ENCODE measurements at places on chromosomes 16 and 17. TPM values are rescaled to one million over a fixed set of nuclear protein-coding genes. Genes with fewer than 3 reads are reported as not detected.

The NACA2 gene
- not detected for total RNA-seq

The ACSM2B gene
- total RNA-seq = not detected

The TMEM231 gene
- 5.4 TPM for total RNA-seq

The HS3ST3B1 gene
- 6.0 TPM for total RNA-seq

The CDRT15 gene
- not detected for total RNA-seq

The TBC1D3K gene
- total RNA-seq = not detected

The KRTAP16-1 gene
- total RNA-seq = not detected

DNA sequence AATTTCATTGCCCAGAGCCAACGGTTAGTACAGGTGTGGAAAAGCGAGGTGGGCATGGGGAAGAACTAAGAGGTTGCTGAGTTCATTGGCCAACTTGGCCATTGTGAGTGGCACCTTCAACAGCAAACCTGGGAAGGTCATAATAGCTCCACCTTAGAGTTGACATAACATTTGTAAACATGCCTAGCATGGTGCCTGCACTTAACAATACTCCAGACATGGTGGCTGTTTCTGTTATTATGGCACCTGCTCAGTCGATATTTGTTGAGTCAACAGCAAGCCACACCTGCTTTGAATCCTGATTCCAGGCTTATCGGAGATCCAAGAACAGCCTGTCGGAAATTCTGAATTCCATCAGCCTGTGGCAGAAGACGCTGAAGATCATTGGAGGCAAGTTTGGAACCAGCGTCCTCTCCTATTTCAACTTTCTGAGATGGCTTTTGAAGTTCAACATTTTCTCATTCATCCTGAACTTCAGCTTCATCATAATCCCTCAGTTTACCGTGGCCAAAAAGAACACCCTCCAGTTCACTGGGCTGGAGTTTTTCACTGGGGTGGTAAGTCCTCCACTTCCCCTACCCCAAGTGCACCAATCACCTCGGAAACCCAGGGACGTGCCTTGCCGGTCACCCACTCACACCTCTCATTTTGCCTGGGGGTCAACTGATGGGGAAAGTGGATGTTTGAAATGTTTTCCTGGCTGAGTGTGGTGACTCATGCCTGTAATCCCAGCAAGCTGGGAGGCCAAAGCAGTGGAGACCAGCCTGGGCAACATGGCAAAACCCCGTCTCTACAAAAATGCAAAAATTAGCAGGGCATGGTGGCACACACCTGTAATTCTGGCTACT is 46.0 kb downstream of the TMC5 start:
- no peaks in the 10 kb centered on the region for H3K27me3 ChIP-seq
- H3K27ac ChIP-seq = no peak overlapping the region
- H3K4me1 ChIP-seq = no peaks in the 10 kb centered on the region

GRCh38 chr16:647173-647902 is 1.8 kb upstream of the WDR90 start:
- no peak overlapping the region for H3K4me3 ChIP-seq
- no peak for DNase-seq
- H3K36me3 ChIP-seq = no peaks in the 10 kb centered on the region
- H3K27ac ChIP-seq = no peak overlapping the region
- H3K27me3 ChIP-seq = no peaks in the 10 kb centered on the region

GRCh38 chr17:79834565-79835469 is 4.4 kb downstream of the CBX4 start:
- H3K27ac ChIP-seq = no peak overlapping the region
- H3K4me3 ChIP-seq = no peak overlapping the region
- peaks cover 34% of the 10 kb centered on the region for H3K4me1 ChIP-seq
- H3K27me3 ChIP-seq = peaks cover 1% of the 10 kb centered on the region
- DNase-seq = no peak

DNA sequence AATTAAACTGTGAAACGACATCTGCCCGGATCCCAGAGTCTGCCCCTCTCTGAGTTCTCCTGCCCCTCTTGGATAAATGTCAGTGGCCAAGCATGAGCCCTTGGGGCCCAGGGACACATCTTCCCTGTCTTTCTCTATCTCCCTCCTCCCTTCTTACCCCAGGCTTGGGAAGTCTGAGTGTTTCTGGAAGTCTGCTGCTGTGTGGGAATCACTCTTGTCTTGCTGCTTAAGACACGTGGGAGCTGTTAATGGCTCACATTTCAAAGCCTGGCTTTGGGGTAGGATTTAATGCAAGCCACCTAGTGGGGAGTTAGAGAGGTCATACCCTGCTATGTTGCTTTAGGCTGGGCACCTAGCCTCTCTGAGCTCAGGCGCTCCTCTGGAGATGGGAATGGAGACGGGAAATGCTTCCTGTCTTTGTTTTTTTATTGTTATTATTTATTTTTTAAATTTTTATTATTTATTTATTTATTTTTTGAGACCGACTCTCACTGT is 218.5 kb upstream of the CIBAR2 start:
- H3K27ac ChIP-seq = peak overlapping the region; percentile 48
- H3K36me3 ChIP-seq = no peaks in the 10 kb centered on the region
- H3K4me1 ChIP-seq = peaks cover 18% of the 10 kb centered on the region
- no peaks in the 10 kb centered on the region for H3K27me3 ChIP-seq
- no peak for DNase-seq

DNA sequence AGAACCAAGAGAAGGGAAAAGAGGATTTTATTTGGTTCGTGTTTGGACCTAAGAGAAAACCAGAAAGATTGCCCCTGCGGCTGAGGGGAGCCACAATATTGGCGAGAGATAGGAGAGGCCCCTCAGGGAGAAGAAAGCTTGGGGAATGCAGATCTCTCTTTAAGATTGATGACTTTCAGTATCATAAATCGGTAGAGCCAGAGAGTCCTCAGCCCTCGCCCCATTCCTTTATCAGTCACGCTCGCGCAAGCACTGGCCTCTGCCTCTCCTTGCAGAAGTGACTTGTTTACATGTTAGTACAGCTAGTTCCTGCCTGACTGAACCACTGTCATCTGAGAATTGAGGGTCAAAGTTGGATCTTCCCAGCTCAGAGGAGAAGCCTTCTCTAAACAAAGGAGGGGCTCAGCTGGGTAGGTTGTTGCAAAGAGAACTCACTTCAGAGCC is 21.5 kb upstream of the KRT19 start:
- H3K36me3 ChIP-seq = no peaks in the 10 kb centered on the region
- H3K4me3 ChIP-seq = no peak overlapping the region
- H3K4me1 ChIP-seq = peaks cover 13% of the 10 kb centered on the region
- H3K27me3 ChIP-seq = no peaks in the 10 kb centered on the region
- H3K27ac ChIP-seq = peak overlapping the region; percentile 12

DNA sequence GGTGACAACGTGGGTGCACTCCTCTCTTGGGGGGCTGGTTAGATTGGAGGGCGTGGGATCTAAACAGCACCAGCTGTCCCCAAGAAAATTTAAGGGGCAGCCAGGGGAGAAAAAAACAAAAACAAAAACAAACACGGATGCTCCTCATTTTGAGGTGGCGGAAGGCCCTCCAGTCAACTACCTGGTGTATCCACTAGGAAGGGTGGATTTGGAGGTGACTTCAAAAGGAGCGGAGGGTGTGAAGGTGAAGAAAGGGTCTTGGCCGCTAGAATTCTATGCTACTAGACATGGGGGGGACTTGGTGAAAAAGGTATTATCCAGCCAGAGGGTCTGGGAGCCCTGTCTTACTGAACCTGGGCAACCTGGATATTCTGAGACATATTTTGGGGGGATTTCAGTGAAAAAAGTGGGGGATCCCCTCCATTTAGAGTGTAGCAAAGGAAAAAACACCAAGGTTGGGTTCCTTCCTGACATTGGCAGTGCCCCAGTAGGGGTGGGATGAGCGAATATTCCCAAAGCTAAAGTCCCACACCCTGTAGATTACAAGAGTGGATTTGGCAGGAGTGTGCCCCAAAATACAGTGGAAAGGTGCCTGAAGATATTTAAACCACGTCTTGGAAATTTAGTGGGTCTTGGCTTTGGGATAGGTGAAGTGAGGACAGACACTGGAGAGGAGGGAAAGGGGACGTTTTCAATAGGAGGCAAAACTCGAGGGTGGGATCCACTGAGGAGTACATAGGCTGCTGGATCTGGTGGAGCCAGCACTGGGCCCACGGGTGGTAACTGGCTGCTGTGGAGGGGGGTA is 454 bp upstream of the FGF11 start:
- H3K4me1 ChIP-seq = peaks cover 50% of the 10 kb centered on the region
- H3K27ac ChIP-seq = no peak overlapping the region
- H3K27me3 ChIP-seq = peaks cover 36% of the 10 kb centered on the region
- DNase-seq = no peak
- no peaks in the 10 kb centered on the region for H3K36me3 ChIP-seq

DNA sequence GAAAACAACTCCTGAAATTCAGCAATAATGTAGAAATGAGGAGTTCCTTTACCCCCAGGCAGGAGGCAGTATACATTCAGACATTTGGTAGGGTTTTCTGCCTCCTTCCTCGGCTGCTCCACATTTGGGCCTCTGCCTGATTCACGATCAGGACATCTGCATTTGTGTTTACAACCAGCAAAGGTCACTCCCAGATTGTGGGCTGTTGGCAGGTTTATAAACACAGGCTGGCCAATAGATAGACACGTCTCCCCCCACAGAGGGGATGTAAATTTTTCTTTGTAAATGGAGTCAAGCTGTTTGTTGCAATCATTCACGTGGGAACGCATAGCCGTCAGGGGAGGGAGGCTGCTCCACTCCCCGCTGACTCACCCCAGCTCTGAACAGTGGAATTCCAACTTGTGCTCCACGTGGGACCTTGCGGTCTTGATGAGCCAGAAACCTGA is 252.1 kb upstream of the N4BP1 start:
- H3K36me3 ChIP-seq = no peaks in the 10 kb centered on the region
- no peak overlapping the region for H3K27ac ChIP-seq
- H3K27me3 ChIP-seq = no peaks in the 10 kb centered on the region

DNA sequence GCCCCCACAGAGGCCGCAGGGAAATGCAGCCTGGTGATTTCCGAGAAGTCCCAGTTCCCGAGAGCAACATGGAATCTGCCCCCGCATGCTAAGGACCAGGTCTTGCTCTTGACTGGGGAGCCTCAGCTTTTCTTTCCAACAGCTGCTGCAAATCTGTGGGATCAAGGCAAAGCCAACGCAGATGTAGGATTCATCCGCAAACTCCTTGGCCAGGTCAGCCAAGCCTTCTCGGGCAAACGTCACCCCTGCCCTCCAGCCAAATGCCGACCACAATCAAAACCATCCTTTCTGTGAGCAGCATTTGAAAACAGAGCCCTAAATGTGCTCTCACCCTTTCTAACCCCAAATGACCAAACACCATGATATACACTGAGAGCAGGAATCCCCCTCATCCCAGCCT is 54.0 kb downstream of the MRM3 start:
- H3K4me1 ChIP-seq = no peaks in the 10 kb centered on the region
- H3K36me3 ChIP-seq = no peaks in the 10 kb centered on the region
- no peak overlapping the region for H3K27ac ChIP-seq
- no peak overlapping the region for H3K4me3 ChIP-seq
- DNase-seq = no peak

GRCh38 chr16:29726845-29727377 is 18.9 kb downstream of the C16orf54 start:
- no peaks in the 10 kb centered on the region for H3K36me3 ChIP-seq
- H3K4me1 ChIP-seq = peaks cover 4% of the 10 kb centered on the region
- H3K4me3 ChIP-seq = no peak overlapping the region
- DNase-seq = no peak
- H3K27me3 ChIP-seq = no peaks in the 10 kb centered on the region
- H3K27ac ChIP-seq = no peak overlapping the region

DNA sequence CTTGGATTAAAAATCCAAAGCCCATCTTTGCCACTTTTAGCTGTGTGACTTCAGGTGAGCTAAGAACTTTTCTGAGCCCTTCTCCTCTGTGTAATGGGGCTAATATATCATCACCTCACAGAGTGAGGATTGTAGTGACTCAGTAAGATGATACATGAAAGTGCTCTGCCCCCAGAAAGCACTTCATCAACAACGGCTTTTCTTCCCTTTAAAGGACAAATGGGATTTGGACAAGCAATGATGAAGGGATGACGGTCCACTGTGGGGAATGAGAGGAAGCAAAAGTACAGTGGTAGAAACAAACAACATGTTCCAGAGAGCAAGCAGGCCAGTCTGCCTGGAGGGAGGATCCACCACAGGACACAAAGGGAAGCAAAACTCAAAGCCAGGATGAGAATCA is 14.3 kb upstream of the TMED6 start:
- no peaks in the 10 kb centered on the region for H3K27me3 ChIP-seq
- no peak for DNase-seq
- H3K27ac ChIP-seq = no peak overlapping the region
- peaks cover 50% of the 10 kb centered on the region for H3K36me3 ChIP-seq

DNA sequence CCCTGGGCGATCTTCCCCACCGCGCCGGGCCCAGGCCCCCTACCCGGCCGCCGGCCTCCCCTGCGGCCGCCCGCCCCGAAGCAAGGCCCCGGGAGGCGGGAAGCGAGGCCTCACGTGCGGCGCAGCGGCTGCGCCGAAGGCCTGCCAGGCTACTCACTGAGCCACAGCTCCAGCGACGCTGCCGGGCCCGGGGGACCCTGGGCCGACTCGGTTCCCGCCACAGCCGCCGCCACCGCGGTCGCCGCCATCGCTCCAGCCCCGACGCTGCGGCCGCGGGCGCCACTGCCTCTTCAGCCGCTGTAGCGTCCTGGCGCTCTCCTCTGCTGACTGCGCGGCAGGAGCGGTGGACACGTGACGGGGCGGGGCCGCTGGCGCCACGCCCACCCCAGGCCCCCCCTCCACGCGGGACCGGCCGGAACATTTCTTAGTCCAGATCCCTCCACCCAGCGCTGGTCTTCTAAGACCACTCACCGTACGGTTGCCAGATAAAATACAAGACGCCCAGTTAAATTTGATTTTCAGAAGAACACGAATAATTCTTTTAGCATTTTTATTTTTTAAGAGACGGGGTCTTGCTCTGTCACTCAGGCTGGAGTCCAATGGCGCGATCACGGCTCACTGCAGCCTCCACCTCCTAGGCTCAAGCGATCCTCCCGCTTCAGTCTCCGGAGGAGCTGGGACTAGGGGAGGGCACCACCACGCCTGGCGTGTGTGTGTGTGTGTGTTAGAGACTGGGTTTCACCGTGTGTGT is at the start of gene GGA2:
TSS of gene GGA2 (minus strand) at position 331 of the 751 bp plus-strand sequence. CDS start at position 248, 83 bp downstream.
- H3K4me3 ChIP-seq = peak within 1 kb of the TSS; percentile 58
- no peaks in the 10 kb centered on the region for H3K27me3 ChIP-seq
- peak; percentile 85 for DNase-seq
- H3K36me3 ChIP-seq = no peaks in the 10 kb centered on the region
- peak within 1 kb of the TSS; percentile 66 for H3K27ac ChIP-seq

DNA sequence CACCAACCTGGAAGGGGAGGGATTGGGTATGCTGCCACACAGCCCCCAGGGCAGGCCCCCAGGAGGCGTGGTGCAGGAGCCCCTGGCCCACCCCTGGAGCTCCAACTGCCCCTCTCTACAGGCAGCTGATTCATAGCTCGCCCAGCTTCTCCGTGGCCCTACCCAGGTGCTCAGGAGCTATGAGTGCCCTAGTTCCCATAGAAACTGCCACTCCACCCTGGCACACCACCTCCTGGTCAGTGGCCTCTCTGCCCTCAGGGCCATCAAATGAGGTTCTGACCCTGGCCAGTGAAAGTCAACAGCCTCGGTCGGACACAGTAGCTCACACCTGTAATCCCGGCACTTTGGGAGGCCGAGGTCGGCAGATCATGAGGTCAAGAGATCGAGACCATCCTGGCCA is 18.0 kb downstream of the CNGB1 start:
- no peaks in the 10 kb centered on the region for H3K4me1 ChIP-seq
- no peaks in the 10 kb centered on the region for H3K36me3 ChIP-seq
- DNase-seq = no peak
- H3K27me3 ChIP-seq = no peaks in the 10 kb centered on the region
- no peak overlapping the region for H3K27ac ChIP-seq

- H3K27me3 ChIP-seq = no peaks in the 10 kb centered on the region
- no peak overlapping the region for H3K4me3 ChIP-seq
- no peaks in the 10 kb centered on the region for H3K4me1 ChIP-seq
- no peak overlapping the region for H3K27ac ChIP-seq
- H3K36me3 ChIP-seq = no peaks in the 10 kb centered on the region
- no peak for DNase-seq
Measured at GRCh38 chr17:63354256-63354655, 91.8 kb downstream of the CYB561 start.

All from CD8-positive, alpha-beta memory T cell (primary cell).